H9 (cell line): ENCODE measurements at places on chromosomes 13 and 19.

DNA sequence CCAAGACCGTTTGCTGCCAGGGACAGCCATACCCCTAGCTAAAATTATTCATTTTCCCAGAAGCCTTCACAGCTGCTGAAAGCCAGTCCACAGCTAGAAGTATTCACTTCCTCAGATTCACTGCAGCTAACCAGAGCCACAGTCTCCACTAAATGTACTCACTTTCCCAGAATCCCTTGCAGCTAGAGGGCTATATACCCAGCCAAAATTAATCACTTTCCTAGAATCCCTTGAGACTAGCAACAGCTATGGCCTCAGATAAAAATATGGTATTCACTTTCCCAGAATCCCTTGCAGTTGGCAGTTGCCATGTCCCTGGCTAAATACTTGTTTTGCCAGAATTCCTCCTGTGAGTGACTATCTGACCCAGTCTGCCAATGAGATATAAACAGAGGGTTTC is 13.8 kb upstream of the MEIS3 start:
- no peak overlapping the region for H3K4me3 ChIP-seq
- no peak overlapping the region for H3K27ac ChIP-seq
- H3K36me3 ChIP-seq = no peaks in the 10 kb centered on the region; the same call in 1 of the 2 replicates
- H3K27me3 ChIP-seq = no peaks in the 10 kb centered on the region
- DNase-seq = no peak
- H3K4me1 ChIP-seq = no peaks in the 10 kb centered on the region

DNA sequence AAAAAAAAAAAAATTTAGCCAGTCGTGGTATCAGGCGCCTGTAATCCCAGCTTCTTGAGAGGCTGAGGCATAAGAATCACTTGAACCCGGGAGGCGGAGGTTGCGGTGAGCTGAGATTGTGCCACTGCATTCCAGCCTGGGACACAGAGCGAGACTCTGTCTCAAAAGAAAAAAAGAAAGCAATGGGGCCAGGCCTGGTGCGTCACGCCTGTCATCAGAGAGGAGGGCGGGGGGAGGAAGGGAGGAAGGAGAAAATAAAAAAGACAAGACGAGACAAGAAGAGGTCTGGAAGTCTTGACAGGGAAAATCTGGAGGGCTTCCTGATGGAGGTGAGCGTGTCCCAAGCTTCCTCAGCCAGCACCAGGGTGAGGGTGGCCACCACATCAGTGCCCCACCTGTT is 54.9 kb upstream of the PTPRS start:
- no peaks in the 10 kb centered on the region for H3K36me3 ChIP-seq
- no peak overlapping the region for H3K4me3 ChIP-seq

- DNase-seq = no peak
- H3K27ac ChIP-seq = no peak overlapping the region
- peaks cover 7% of the 10 kb centered on the region for H3K36me3 ChIP-seq
- no peaks in the 10 kb centered on the region for H3K27me3 ChIP-seq
These were observed 10.8 kb downstream of the DIAPH3 start for GRCh38 chr13:60152904-60153303.

DNA sequence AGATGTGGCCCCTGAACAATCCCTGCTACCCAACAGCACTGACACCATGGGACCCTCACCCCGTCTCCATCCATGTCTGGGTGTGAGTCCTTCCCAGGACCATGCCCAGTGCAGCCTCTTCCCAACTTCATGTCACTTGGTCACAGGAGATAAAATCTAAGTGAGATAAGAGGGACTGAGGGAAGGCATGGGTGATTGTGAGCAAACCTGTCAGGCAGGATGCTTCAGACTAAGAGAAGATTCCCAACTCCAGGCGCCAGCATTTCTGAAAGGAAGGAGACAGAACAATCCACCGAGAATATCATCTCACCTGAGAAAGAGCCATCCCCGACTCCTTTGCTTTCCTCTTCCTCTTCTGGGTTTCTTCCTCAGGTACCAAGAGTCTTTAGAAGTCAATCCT is 7.5 kb downstream of the ZNF320 start:
- no peak for DNase-seq
- no peaks in the 10 kb centered on the region for H3K4me1 ChIP-seq
- H3K27me3 ChIP-seq = no peaks in the 10 kb centered on the region

DNA sequence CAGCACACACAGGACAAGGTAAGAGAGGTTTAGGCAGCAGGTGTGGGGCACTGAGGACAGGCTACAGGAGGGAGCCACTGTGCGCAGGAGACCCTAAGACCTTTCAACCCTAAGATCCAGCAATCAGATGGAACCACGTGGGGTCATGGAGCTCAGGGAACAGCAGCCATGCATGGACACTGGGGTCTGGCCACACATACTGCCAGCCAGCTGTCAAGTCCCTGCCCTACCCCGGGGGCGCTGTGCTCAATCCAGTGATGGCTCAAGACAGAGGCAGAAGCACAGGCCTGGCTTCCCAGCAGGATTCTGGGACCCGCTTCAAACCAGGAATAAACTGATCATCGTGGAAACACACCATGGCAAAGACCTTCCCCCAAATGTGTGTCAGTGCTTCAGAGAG is 25.5 kb upstream of the EPHX3 start:
- H3K4me3 ChIP-seq = no peak overlapping the region
- H3K27ac ChIP-seq = no peak overlapping the region
- no peaks in the 10 kb centered on the region for H3K27me3 ChIP-seq

GRCh38 chr13:100870898-100871297 is 196.3 kb upstream of the TMTC4 start:
- H3K4me3 ChIP-seq = no peak overlapping the region
- H3K27ac ChIP-seq = no peak overlapping the region
- DNase-seq = no peak
- no peaks in the 10 kb centered on the region for H3K4me1 ChIP-seq

DNA sequence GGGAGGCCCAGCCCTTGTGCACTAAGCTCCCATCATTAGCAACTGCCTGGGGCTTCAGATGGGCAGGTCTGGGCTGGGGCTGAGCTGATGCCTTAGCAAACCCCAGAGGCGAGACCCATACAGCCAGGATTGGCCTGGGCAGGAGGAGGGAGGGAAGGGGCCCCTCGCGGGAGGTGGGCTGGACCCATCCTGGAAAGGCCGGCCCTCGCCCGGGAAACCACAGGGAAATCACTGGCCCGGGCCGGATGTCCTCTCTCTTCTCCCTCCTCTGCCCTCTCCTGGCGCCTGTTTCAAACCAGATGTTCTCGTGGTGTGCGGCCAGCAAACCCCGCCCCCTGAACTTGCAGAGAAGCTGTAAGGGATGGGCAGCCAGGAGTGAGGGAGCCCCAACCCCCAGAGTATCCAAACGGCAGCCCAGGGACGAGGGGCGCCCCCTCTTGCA is 43.1 kb downstream of the TMEM255B start:
- no peak overlapping the region for H3K27ac ChIP-seq
- H3K36me3 ChIP-seq = no peaks in the 10 kb centered on the region
- H3K4me3 ChIP-seq = no peak overlapping the region
- no peaks in the 10 kb centered on the region for H3K27me3 ChIP-seq

DNA sequence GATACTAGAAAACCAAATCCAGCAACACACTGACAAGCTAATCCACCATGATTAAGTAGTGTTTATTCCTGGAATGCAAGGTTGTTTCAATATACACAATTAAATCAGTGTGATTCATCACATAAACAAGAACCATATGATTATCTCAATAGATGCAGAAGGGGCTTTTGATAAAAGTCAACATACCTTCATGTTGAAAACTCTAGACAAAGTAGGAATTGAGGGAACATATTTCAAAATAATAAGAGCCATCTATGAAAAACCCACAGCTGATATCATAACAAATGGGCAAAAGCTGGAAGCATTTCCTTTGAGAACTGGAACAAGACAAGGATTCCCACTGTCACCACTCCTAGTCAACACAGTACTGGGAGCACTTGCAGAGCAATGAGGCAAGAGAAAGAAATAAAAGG is 213.6 kb upstream of the CSNK1A1L start:
- no peaks in the 10 kb centered on the region for H3K4me1 ChIP-seq
- H3K36me3 ChIP-seq = no peaks in the 10 kb centered on the region
- no peak overlapping the region for H3K27ac ChIP-seq
- DNase-seq = no peak

DNA sequence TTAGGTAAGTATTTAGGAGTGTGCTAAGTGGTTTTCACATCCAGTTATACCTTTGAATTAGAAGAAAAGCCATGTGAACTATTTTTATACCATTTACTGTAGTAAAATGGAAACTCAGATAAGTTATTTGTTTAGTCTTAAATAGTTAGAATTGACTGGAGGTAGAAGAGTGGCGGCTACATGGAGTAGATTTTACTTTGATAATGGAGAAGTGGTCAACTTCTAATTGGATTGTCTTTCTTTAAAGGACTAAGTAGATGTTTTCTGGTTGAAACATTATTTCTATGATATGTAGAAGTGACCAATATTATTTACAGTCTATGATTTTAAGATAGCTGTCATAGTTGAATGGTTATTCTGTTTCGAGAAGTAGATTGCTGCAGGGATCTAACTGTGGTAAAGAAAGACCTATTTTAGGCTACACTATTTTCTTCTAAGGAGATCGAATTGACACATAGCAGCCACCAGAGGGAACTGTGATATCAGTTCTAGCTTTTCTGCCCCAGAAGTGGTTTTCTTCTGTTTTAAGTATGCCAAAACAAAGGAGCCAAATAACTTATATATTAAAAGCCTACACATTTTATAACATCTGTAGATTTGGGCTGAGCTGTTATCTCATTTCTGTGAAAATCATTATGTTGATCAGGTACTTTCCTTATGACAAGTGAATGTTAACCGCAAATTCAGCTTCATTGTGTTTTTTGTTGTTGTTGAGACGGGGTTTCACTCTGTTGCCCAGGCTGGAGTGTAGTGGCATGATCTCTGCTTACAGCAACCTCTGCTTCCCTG is 26.1 kb downstream of the ZMYM2 start:
- H3K4me3 ChIP-seq = no peak overlapping the region
- H3K27me3 ChIP-seq = no peaks in the 10 kb centered on the region
- H3K4me1 ChIP-seq = peaks cover 6% of the 10 kb centered on the region; the same call in 1 of the 2 replicates
- peaks cover 31% of the 10 kb centered on the region for H3K36me3 ChIP-seq
- no peak overlapping the region for H3K27ac ChIP-seq

DNA sequence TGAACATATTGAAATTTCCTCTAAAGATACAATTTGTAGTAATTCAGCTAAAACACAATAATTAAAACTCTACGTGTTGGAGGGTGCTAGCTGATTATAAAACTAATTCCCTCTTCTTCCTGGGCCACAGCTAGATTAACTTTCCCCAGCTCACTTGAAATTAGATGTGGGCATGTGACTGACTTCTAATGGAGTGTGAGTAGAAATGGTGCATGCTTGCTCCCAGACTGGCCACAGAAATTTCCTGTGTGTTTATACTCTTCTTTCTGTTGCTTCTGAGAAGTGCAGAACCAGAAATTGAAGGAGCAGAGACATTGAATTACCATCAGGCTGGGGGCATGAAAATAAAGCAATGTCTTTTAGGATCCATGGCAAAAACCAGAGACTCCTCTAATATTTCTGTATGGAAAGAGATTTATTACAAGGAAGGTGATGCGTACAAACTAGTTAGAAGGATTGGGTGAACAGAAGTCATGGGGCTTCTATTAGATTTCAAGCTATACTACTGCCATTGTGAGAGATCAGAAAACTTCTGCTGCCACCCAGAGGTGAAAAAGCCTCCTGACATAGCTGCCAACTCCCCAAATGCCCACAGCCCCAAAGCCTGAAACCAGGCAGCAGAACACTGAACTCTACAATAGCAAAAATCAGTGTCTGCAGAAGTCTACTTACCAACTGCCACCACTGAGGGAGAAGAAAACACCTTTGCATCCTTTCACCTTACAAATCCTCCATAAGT is 379.2 kb upstream of the MIR17HG start:
- H3K27ac ChIP-seq = no peak overlapping the region
- peaks cover 2% of the 10 kb centered on the region; the same call in 1 of the 2 replicates for H3K4me1 ChIP-seq
- DNase-seq = peak; percentile 48
- H3K4me3 ChIP-seq = no peak overlapping the region

- H3K27ac ChIP-seq = no peak overlapping the region
- no peak for DNase-seq
- H3K27me3 ChIP-seq = no peaks in the 10 kb centered on the region
- H3K36me3 ChIP-seq = peaks cover 53% of the 10 kb centered on the region
- H3K4me1 ChIP-seq = no peaks in the 10 kb centered on the region
These were observed 16.1 kb downstream of the ZFR2 start for GRCh38 chr19:3852614-3853254.

DNA sequence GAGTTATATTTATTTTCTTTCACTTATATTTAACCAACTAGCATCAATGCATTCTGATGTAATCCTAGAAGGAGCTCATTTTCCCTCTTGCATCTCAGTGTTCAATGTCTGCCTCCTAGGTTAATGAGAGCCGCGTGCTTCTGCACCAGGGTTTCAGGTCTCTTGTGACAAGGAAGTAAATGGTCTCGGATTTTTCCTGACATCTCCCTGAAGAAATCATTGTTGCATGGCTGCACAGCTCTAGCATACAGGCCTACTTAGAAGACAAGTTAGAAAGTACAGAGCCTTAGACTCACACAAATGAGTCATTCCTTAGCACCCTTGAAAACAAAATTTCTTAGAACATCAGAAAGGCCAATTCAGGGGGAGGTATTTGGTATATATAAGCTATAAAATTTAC is 57.2 kb upstream of the KLF12 start:
- no peaks in the 10 kb centered on the region for H3K27me3 ChIP-seq
- no peak overlapping the region for H3K4me3 ChIP-seq
- H3K36me3 ChIP-seq = no peaks in the 10 kb centered on the region
- H3K27ac ChIP-seq = no peak overlapping the region

DNA sequence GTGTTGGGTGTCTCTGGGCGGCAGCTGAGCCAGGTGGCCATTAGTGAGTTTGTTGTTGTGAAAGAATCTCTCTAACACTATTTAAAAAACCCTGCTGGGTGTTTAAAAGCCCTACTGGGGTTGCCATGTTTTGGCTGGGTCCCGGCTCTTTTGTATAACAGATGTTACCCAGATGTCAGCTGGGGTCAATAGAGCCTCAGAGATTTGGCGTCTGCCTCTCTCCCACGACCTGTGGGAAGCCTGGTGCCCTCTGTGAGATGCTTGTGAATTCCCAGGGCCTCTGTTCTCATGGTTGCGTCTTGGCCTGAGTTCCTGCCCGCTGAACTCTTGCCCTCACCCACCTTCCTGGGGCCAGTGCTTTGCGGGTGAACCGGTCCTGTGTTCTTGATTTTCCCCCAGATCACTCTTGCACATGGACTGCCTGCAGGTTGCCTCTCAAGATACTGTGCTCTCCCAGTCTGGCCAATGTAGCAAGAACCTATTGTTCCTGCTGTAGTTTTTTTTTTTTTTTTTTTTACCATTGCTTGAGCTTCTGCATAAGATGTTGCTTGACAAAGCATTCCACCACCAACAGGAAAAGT is 9.5 kb downstream of the NFILZ start:
- H3K4me1 ChIP-seq = no peaks in the 10 kb centered on the region
- no peak for DNase-seq
- H3K36me3 ChIP-seq = no peaks in the 10 kb centered on the region
- H3K4me3 ChIP-seq = peak overlapping the region; percentile 9; the same call in 1 of the 3 replicates
- no peaks in the 10 kb centered on the region for H3K27me3 ChIP-seq
